ENCODE measurements at places on chromosomes 1 and 21. TPM values are rescaled to one million over a fixed set of nuclear protein-coding genes. Genes with fewer than 3 reads are reported as not detected.
A peak's percentile ranks its signal among the peaks of the same experiment; 100 is the strongest.

DNA sequence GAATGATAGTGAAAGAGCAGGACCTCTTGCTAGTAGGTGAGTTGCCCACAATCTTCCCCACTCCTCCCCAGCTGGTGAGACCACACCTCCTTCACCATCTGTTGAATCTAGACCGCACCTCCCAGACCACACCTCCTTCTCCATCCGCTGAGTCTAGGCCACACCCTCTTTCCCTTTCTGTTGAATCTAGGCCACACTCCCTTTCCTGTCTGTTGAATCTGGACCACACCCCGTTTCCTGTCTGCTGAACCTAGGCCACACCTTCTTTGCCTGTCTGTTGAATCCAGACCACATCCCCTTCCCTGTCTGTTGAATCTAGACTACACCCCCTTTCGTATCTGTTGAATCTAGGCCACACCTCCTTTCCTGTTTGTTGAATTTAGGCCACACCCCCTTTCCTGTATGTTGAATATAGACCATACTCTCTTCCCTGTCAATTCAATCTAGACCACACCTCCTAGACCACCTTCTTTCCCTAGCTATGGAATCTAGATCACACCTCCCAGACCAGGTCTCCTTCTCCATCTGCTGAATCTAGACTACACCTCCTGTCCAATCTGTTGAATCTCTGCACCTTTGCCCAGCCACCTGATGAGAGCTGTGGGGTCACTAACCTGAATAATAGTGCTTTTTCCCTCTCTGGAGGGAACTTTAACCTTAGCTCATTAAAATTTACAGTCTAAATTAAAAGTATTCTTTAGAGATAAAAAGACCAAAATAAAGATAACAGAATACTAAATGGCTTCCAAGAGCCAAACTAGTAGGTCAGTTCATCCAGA is 116.3 kb downstream of the DAB1 start:
- ATAC-seq, result peak; percentile 62

DNA sequence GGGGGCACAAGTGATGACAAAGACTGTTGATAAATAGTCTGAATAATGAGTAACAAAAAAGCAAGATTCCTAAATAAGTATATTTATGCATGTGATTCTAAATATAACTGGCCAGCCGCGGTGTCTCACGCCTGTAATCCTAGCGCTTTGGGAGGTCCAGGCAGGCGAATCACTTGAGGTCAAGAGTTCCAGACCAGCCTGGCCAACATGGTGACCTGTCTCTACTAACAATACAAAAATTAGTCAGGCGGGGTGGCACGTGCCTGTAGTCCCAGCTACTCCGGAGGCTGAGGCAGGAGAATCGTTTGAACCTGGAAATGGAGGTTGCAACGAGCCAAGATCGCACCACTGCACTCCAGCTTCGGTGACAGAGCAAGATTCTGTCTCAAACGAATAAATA is 161.5 kb downstream of the TOMM20 start:
- ATAC-seq, result no peak

- no peak for ATAC-seq
Observed at GRCh38 chr1:37240897-37241296, 206.6 kb upstream of the GRIK3 start.

- ATAC-seq, result peak; percentile 36
Observed at GRCh38 chr1:176696109-176696508, 233.1 kb downstream of the PAPPA2 start.

Gene EFNA3
- total RNA-seq, result 20.6 TPM

GRCh38 chr1:109887884-109888283 is 22.8 kb upstream of the CSF1 start:
- no peak for ATAC-seq

GRCh38 chr1:41918450-41919043 is at the start of gene HIVEP3:
HIVEP3 (minus strand) TSS chr1:41918922.
- ATAC-seq, result peak; percentile 24

GRCh38 chr1:239155466-239156091 is 230.8 kb upstream of the CHRM3 start:
- no peak for ATAC-seq

DNA sequence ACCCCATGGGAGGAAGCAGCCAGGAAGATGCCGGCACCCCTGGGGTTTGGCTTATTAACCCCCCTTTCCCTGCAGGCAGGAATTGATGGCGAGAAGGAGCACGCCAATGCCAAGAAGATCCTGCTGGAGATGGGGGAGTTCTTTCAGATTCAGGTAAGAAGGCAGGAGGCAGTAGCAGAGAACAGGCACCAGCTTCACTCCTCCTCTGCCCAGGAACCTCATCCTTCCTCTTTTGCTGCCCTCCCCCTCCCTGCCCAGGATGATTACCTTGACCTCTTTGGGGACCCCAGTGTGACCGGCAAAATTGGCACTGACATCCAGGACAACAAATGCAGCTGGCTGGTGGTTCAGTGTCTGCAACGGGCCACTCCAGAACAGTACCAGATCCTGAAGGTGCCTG is 1.2 kb upstream of the RUSC1 start:
- no peak for ATAC-seq

Measured in esophagus mucosa (tissue), 1 donor.